CD14-positive monocyte (primary cell): ENCODE measurements at places on chromosomes 1 and 21.

GRCh38 chr21:32858628-32859027, 87.1 kb upstream of the PAXBP1 start:
- peaks cover 6% of the 10 kb centered on the region for H3K27me3 ChIP-seq
- H3K4me1 ChIP-seq, result no peaks in the 10 kb centered on the region
- no peak overlapping the region for H3K4me3 ChIP-seq
- no peaks in the 10 kb centered on the region for H3K36me3 ChIP-seq

DNA sequence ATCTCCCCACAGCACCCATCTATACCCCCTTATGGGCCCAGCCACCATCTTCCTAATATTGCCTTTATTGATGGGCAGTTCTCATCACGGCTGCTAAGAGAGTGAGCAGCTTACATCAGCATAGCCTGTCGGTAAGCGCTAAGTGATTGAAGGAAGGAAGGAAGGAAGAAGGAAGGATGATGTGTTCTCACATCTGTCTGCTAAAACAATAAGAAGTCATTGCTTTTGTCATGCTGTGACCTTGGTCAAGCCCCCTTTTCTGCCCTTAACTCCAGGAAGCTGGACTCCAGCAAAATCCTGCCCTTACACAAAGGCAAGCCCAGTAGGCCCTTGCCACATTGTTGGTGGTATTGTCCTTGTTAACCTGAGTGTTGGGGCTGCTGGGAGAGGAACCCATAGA, 165.0 kb downstream of the ETS2 start:
- no peak overlapping the region for H3K4me3 ChIP-seq
- H3K27me3 ChIP-seq, result no peaks in the 10 kb centered on the region
- H3K36me3 ChIP-seq, result no peaks in the 10 kb centered on the region
- DNase-seq, result no peak
- H3K27ac ChIP-seq, result no peak overlapping the region
- no peaks in the 10 kb centered on the region for H3K4me1 ChIP-seq

DNA sequence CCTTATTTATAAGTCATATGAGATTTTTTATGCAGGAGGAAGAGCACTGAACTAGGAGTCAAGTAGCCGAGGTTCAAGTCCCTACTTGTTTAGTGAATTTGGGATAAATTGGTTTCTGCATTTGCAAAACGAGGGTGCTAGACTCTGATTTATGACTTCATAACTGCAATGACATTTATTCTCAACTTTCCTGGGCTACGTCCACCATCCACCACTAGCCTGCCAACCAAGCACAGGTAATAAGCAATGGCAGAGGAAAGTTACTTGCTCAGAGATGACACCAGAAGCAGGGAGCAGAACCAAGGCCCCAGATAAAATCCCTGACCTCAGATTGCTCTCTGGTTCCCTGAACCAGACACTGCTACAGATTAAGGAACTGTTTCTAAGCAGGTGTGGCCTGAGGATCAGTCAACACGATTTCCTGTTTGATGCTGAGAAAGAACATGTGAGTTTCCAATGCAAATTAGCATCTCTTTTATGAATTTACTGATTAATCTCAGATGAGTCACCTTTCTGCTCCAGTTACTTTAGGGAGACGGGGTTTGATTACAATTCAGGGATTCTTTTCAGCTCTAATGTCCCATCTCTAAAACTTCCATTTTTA, 52.7 kb downstream of the PLPP3 start:
- H3K4me1 ChIP-seq, result peaks cover 32% of the 10 kb centered on the region
- no peak overlapping the region for H3K4me3 ChIP-seq
- DNase-seq, result peak; percentile 70
- H3K36me3 ChIP-seq, result no peaks in the 10 kb centered on the region
- H3K27ac ChIP-seq, result no peak overlapping the region
- peaks cover 88% of the 10 kb centered on the region for H3K27me3 ChIP-seq

DNA sequence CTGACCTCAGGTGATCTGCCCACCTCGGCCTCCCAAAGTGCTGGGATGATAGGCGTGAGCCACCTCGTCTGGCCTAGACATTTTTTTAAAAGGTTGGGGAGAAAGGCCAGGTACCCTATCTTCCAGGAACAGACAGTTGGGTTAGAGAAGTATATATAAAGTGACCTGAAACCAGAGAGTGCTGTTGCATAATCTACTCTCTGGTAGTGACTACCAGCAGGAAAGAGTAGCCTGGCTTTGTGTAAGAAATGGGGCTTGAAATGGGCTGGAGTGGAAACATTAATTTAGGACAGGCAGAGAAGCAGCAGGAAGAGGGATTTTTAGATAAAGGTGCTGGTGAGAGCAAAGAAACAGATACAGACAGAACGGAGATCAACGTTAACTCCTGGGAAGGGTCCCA, 125.8 kb upstream of the HOOK1 start:
- peaks cover 38% of the 10 kb centered on the region for H3K4me1 ChIP-seq
- H3K27me3 ChIP-seq, result no peaks in the 10 kb centered on the region
- H3K36me3 ChIP-seq, result no peaks in the 10 kb centered on the region
- H3K4me3 ChIP-seq, result no peak overlapping the region

- H3K27ac ChIP-seq, result no peak overlapping the region
- H3K4me3 ChIP-seq, result no peak overlapping the region
- H3K36me3 ChIP-seq, result no peaks in the 10 kb centered on the region
- H3K4me1 ChIP-seq, result no peaks in the 10 kb centered on the region
Measured at GRCh38 chr1:34441259-34442069, 264.8 kb downstream of the C1orf94 start.

- no peak overlapping the region for H3K27ac ChIP-seq
- H3K4me3 ChIP-seq, result no peak overlapping the region
- no peak for DNase-seq
- no peaks in the 10 kb centered on the region for H3K4me1 ChIP-seq
Measured at GRCh38 chr1:90133133-90133532, 138.2 kb downstream of the ZNF326 start.

- peaks cover 52% of the 10 kb centered on the region for H3K4me1 ChIP-seq
- peak; percentile 78 for DNase-seq
- no peak overlapping the region for H3K4me3 ChIP-seq
- peaks cover 3% of the 10 kb centered on the region for H3K36me3 ChIP-seq
Measured at GRCh38 chr1:226656601-226657277, 82.3 kb downstream of the ITPKB start.

- H3K27ac ChIP-seq, result no peak overlapping the region
- H3K4me3 ChIP-seq, result no peak overlapping the region
- H3K4me1 ChIP-seq, result no peaks in the 10 kb centered on the region
- H3K36me3 ChIP-seq, result no peaks in the 10 kb centered on the region
- no peak for DNase-seq
Measured at GRCh38 chr1:190098107-190098506, 379.6 kb downstream of the BRINP3 start.

- DNase-seq, result peak; percentile 22
- peaks cover 27% of the 10 kb centered on the region for H3K36me3 ChIP-seq
- H3K27me3 ChIP-seq, result no peaks in the 10 kb centered on the region
Measured at GRCh38 chr21:25895565-25896205, 160.9 kb downstream of the GABPA start.

DNA sequence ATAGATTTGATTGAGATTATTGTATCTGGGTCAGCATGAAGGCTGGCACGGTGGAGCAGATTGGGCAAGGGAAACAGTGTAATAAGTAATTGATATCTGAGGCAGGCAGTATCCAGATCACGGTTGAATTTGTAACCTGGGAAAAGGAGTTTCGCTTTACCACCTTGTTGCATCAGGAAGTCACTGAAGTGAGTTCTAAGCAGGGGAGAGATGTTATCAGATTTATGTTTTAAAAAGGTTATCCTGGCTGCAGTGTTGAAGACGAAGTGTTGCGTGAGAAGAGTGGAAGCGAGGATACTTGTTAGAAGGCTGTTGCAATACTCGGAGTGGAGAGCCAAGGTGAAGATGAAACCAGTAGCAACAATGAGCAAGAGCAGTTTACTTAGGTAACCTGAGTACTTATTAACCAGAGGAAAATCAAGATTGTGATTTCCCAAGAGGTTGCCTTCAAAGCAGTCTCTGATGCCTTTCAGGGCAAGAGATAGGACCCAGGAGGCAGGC, 77.8 kb downstream of the LHX9 start:
- H3K4me3 ChIP-seq, result no peak overlapping the region
- no peaks in the 10 kb centered on the region for H3K36me3 ChIP-seq
- H3K27me3 ChIP-seq, result no peaks in the 10 kb centered on the region
- no peak overlapping the region for H3K27ac ChIP-seq
- no peak for DNase-seq

GRCh38 chr21:44831227-44831860, 13.5 kb upstream of the SUMO3 start:
- H3K4me3 ChIP-seq, result no peak overlapping the region
- H3K27ac ChIP-seq, result no peak overlapping the region
- no peak for DNase-seq
- H3K4me1 ChIP-seq, result peaks cover 7% of the 10 kb centered on the region

DNA sequence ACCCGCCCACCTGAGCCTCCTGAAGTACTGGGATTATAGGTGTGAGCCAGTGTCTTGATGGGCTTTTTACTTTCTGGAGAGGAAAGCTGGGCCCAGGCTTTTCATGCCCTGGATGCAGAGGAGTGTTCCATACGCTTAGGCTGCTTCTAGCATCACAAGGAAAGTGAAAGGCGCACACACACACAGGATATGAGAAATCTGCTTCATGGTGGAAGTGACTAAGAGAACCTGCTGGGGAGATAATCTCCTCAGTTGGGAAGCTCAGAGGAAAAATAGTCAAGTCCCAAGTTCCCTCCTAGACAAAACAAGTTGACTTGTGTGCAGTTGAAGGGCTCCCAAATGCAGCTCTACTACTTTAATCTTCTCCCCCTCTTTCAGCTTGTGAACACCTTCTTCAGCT, 2.2 kb downstream of the NUDC start:
- no peak for DNase-seq
- no peak overlapping the region for H3K27ac ChIP-seq
- peaks cover 21% of the 10 kb centered on the region for H3K4me1 ChIP-seq
- no peaks in the 10 kb centered on the region for H3K27me3 ChIP-seq

- no peaks in the 10 kb centered on the region for H3K4me1 ChIP-seq
- no peak overlapping the region for H3K4me3 ChIP-seq
- H3K27ac ChIP-seq, result no peak overlapping the region
Measured at GRCh38 chr1:69533343-69533742, 34.4 kb upstream of the LRRC7 start.

- H3K4me3 ChIP-seq, result no peak overlapping the region
- no peak for DNase-seq
- H3K27ac ChIP-seq, result no peak overlapping the region
- no peaks in the 10 kb centered on the region for H3K4me1 ChIP-seq
- H3K27me3 ChIP-seq, result no peaks in the 10 kb centered on the region
Measured at GRCh38 chr1:232201024-232201423, 428.9 kb downstream of the SIPA1L2 start.

GRCh38 chr1:111656086-111657017, 36.8 kb downstream of the RAP1A start:
- no peaks in the 10 kb centered on the region for H3K27me3 ChIP-seq
- H3K4me1 ChIP-seq, result peaks cover 33% of the 10 kb centered on the region
- no peak overlapping the region for H3K4me3 ChIP-seq
- DNase-seq, result peak; percentile 5

DNA sequence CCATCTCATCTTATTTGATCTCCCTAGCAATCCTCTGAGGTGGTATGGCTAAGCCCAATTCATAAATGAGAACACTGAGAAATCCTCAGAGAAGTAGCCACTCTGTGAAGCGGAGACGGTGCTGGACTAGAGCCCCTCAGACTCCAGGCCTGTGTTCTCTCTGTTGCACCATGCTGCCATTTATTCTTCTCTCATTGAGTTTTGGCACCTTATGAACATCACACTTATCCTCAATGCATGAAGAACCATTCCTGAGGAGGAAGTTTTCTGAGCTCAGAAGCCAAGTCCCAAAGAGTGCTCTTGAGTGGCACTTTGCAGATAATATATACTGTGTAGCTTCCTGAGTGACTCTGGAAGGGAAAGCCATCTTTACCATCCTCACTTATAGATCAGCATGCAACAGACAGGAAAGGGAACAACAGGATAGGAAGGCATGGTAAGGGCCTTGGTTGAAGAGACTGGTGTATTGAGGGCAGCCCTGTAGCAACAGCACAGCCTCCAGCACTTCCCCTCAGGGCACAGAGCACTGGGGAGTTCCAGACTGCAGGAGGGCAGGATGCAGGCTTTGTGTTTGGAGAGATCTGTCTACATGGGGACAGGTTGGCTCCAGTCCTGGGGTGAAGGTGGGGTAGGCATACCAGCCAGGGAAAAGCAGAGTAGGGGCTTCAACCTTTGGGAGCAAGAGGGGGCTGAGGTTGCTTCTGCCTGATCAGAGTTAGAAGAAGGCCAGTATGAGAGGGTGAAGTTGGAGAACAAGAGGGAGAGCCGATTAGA, 1.6 kb upstream of the CRNN start:
- H3K4me1 ChIP-seq, result no peaks in the 10 kb centered on the region
- H3K27me3 ChIP-seq, result no peaks in the 10 kb centered on the region
- H3K4me3 ChIP-seq, result no peak overlapping the region
- no peak for DNase-seq
- no peak overlapping the region for H3K27ac ChIP-seq
- H3K36me3 ChIP-seq, result no peaks in the 10 kb centered on the region

GRCh38 chr21:38346286-38346685, 89.5 kb downstream of the KCNJ15 start:
- H3K27me3 ChIP-seq, result no peaks in the 10 kb centered on the region
- no peaks in the 10 kb centered on the region for H3K36me3 ChIP-seq
- H3K4me3 ChIP-seq, result no peak overlapping the region
- H3K4me1 ChIP-seq, result peaks cover 11% of the 10 kb centered on the region
- no peak for DNase-seq

DNA sequence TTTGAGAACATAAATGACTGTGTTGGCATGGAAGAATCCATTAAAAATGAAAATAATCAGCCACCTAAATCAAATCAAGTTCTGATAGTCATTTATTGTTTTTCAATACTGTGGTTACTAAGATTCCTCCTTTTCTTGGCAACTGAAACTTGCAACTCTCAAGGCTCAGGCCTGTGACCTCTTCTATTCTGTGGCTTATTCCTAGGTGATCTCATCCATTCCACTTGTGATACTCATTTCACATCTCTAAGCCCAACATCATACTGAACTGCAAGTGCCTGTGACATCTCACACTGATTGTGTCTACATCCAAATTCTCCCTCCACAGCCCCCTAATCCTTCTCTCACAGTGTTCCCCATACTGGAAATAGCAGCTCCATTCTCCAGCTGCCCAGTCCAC, 4.8 kb upstream of the ST6GALNAC5 start:
- H3K27ac ChIP-seq, result no peak overlapping the region
- H3K27me3 ChIP-seq, result peaks cover 42% of the 10 kb centered on the region
- DNase-seq, result no peak

DNA sequence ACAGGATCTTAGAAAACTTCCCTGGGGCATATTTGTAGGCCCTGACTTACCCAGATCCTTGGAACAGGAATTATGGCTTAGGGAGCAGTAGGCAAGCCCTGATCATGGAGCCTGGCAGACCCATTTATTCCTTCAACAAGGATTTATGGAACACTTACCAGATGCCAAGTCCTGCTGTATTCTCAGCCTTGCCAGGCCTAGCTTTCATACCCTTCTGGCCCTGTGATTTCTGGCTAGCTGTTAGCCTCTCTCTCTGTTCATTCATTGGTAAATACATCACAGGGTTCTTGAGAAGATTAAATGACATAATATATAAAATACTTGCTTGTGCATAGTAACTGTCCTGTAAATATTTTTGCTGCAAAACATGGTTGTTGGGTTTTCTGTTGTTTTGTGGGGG, 32.4 kb upstream of the SRP9 start:
- no peaks in the 10 kb centered on the region for H3K4me1 ChIP-seq
- no peak overlapping the region for H3K4me3 ChIP-seq
- no peak for DNase-seq
- H3K27me3 ChIP-seq, result no peaks in the 10 kb centered on the region
